ENCODE measurements at places on chromosomes 11 and 22. TPM values are rescaled to one million over a fixed set of nuclear protein-coding genes. Genes with fewer than 3 reads are reported as not detected.

Gene C11orf65
- 0.84 TPM for total RNA-seq

Gene CYP2D6
- 0.39 TPM for total RNA-seq

Gene OR52I1
- not detected for total RNA-seq

Gene ADM
- 420 TPM for total RNA-seq

Gene TSPAN18
- 13.1 TPM for total RNA-seq

Gene CEP57
- 51.4 TPM for total RNA-seq

Gene GRM5
- total RNA-seq, result under 0.01 TPM

Gene HIPK3
- 302 TPM for total RNA-seq

Gene KRTAP5-2
- not detected for total RNA-seq

DNA sequence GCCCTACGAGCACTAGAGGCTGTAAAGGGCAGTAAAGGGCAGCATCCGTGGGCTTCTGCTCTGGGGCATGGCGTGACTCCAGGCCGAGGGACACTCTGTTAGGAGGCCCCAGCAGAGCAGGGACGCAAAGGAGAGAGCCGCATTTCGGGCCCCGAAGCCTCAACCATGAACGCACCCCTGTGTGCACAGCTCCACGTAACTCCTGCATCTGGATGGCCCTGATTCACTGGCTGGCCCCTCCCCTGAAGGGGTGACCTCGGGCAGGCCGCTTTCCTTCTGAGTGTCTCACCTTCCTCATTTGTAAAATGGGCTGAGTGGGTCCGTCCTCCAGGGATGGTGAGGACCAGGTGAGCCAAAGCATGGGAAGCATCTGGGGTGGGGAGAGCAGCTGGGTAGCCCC, 13.6 kb downstream of the SHISAL1 start:
- H3K4me1 ChIP-seq, result no peaks in the 10 kb centered on the region
- no peak for DNase-seq
- H3K36me3 ChIP-seq, result no peaks in the 10 kb centered on the region
- H3K27me3 ChIP-seq, result no peaks in the 10 kb centered on the region

DNA sequence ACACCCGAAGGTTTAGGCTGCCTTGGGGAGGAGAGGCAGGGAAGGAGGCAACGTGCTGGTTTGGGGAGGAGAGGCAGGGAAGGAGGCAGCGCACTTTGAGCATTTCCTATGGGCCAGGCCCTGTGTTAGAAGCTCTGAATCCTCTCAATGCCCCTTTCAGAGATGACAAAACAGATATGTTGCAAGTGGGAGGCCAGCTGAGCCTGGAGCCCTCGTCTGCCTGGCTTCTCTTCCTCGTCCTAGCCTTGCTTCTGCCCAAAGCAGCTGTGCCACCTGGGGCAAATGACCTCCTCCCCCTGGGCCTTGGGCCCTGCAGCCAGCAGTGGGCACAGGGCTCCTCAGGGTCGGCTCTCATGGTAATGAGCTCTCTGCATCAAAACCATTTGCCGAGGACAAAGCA, 15.3 kb upstream of the LRRC32 start:
- H3K4me3 ChIP-seq, result no peak overlapping the region
- no peaks in the 10 kb centered on the region for H3K36me3 ChIP-seq
- no peak for DNase-seq
- H3K27me3 ChIP-seq, result no peaks in the 10 kb centered on the region
- H3K4me1 ChIP-seq, result no peaks in the 10 kb centered on the region

GRCh38 chr22:44380756-44381486, 68.2 kb upstream of the SHISAL1 start:
- H3K36me3 ChIP-seq, result no peaks in the 10 kb centered on the region
- no peak for DNase-seq
- H3K4me3 ChIP-seq, result no peak overlapping the region
- H3K27ac ChIP-seq, result no peak overlapping the region
- H3K4me1 ChIP-seq, result no peaks in the 10 kb centered on the region

- DNase-seq, result no peak
- H3K4me3 ChIP-seq, result no peak overlapping the region
- H3K27ac ChIP-seq, result peak overlapping the region; percentile 69
- no peaks in the 10 kb centered on the region for H3K4me1 ChIP-seq
These were observed 49.2 kb upstream of the TIMP3 start for GRCh38 chr22:32752326-32752725.

DNA sequence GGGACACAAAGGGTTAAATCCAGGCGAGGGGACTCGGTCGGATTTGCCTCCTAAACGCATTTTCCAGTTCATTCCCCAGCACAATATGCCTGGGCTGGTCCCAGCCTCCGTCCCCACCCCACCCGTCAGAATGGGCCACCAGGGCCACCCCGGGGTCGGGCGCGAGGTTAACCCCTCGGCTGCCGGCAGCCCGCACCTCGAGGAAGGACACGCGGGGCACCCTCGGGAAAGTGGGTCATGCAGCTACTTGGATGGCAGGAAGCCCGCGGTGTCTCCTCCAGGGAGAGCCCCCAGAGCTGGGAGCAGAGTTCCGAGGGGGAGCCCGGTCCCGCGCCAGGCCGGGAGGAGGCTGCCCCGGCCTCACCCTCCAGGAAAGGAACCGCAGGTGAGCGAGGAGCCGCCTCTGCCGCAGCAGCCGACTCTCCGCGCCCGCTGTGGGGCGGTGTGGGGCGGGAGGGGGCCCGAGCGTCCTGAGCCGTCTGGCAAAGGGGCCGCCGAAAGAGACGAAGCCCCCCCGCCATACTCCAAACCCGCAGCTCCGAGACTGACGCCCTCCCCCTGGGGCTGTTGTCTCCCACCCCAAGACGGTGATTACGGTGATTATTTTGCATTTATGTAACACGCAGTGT, 1.4 kb downstream of the NECTIN1 start:
- H3K36me3 ChIP-seq, result no peaks in the 10 kb centered on the region
- H3K4me3 ChIP-seq, result peak overlapping the region; percentile 86
- H3K27ac ChIP-seq, result peak overlapping the region; percentile 91
- peaks cover 20% of the 10 kb centered on the region for H3K4me1 ChIP-seq

DNA sequence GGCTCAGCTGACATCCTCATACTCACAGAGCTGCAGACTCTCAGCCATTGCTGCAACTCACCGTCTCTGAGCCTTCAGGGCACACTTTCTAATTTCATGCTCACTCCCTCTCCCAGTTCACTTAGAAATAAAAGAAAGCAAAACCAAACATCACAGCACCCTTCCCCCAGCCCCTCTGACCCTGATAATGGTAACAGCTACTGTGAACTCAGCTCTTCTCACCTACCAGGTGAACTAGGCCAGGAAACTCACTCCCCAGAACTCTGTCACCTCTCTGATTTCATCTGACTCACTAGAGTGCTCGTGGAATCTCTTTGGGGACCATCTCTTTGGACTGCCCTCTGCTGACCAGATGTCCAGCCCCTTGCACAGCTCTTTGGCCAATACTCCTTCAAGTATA, 14.5 kb upstream of the PARVA start:
- no peaks in the 10 kb centered on the region for H3K27me3 ChIP-seq
- H3K36me3 ChIP-seq, result no peaks in the 10 kb centered on the region
- no peaks in the 10 kb centered on the region for H3K4me1 ChIP-seq

DNA sequence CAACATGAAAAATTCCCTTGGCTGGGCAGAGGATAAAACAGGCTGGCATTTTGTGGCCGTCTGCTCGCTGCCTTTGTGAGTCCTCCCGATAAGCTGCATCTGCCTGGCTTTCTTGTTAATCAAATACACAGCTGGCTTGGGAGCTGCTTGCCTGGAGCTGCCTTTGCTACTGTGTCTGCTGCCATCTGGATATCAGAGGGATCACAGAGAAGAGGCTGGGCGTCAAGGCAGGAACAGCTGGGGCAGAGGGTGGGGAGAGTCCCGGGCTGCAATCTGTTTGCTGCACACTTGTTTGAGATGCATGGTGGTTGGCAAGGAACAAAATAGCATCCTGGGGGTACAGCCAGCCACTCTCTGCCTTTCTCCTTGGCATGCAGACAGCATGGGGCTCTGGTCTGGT, 36.0 kb downstream of the COMMD9 start:
- no peaks in the 10 kb centered on the region for H3K27me3 ChIP-seq
- no peak overlapping the region for H3K27ac ChIP-seq
- no peaks in the 10 kb centered on the region for H3K4me1 ChIP-seq
- no peak overlapping the region for H3K4me3 ChIP-seq
- H3K36me3 ChIP-seq, result no peaks in the 10 kb centered on the region
- DNase-seq, result no peak

DNA sequence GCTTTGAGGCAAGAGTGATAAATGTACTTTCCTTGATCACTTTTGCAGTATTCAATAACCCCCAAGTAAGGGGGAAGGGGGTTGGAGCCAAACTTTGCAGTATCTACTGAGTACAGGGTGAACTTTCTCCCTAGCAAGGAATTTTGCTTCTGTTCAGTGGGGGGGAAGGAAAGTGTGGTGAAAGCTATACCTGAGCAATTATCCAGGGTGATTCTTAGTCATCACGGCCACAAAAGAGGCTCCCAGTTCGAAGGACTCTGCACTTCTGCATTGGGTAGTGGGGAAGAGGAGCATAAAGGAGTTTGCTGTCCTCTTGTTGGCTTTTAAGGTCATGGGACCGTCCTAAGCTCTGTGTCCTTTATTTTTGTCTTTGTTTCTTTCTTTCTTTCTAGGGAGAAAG, 346.5 kb upstream of the SYN3 start:
- H3K4me1 ChIP-seq, result no peaks in the 10 kb centered on the region
- no peaks in the 10 kb centered on the region for H3K36me3 ChIP-seq
- no peak for DNase-seq
- no peak overlapping the region for H3K4me3 ChIP-seq
- no peaks in the 10 kb centered on the region for H3K27me3 ChIP-seq

DNA sequence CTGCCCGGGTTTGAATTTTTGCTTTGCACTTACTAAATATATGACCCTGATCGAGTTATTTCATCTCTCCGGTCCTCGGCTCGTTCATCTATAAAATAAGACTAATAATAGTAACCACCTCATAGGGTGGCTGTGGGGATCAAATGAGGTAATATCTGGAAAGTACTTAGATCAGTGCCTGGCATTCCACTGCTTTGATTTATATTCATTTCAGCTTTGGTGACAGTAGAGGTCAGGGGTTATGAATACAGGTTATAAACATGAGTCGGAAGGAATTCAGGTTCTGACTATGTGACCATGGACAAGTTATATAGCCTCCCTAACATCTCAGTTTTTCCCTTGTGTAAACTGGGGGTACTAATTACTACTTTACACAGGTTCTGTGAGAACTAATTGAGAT, 2.9 kb upstream of the TEAD1 start:
- no peak for DNase-seq
- H3K36me3 ChIP-seq, result no peaks in the 10 kb centered on the region
- no peaks in the 10 kb centered on the region for H3K27me3 ChIP-seq

DNA sequence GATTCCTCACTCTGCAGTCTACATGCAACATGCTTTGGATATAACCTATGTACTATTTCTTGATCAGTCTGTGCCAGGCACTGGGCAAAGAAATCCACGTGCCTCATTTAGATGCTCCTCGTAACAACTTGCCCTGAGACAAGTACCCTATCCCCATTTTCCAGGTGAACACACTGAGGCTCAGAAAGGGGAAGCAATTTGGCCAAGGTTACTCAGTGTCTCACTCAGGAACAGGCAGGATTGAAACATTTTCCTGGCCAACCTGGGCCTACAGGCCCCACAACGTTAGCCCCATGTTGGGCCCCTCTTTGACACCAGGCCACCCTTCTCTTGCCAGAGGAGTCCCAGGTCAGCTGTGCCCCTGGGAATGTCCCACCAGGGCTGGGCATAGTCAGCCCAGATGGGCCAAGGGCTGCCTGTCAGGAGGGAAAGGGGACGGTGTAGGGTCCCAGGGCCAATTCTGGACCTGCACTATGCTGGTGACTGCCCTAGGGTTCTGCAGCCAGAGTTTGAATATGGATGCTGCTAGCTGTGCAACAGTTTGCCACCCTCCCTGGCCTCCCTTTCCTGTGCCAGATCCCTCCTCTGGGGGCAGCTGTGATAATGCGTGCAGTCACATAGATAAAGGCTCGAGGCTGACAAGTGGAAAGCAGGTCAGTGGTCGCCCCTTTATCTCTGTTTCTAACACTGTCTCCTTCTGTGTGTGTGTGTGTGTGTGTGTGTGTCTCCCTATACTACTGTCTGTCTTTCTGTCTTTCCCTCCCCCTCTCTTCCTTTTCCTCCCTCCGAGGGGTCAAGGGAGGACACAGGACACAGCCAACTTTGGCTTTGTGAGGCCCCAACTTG, 10.4 kb upstream of the EMID1 start:
- no peak overlapping the region for H3K27ac ChIP-seq
- H3K27me3 ChIP-seq, result no peaks in the 10 kb centered on the region
- no peaks in the 10 kb centered on the region for H3K36me3 ChIP-seq
- DNase-seq, result no peak
- no peaks in the 10 kb centered on the region for H3K4me1 ChIP-seq

- no peak overlapping the region for H3K27ac ChIP-seq
- H3K4me3 ChIP-seq, result no peak overlapping the region
- no peaks in the 10 kb centered on the region for H3K36me3 ChIP-seq
- no peaks in the 10 kb centered on the region for H3K4me1 ChIP-seq
- DNase-seq, result no peak
- no peaks in the 10 kb centered on the region for H3K27me3 ChIP-seq
These were observed 23.7 kb downstream of the SCN4B start for GRCh38 chr11:118128721-118129470.

DNA sequence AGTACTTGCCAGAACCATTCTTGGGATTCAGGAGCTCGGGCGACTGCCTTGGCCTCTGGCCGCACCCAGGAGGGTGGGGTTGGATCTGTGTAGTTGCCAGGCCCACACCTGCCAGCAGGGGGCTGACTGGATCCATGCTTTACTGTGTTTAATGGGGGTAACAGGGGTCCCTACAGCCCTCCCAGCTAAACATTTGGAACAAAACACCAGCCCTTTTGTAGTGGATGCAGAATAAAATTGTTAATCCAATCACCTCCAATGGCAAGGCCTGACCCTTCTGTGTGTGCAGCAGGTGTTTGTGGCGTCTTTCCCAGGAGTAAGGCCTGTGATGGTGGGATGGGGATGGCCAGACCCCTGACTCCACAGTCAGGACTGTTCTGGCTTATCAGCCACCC, 22.5 kb downstream of the SUN2 start:
- H3K27me3 ChIP-seq, result no peaks in the 10 kb centered on the region
- H3K4me3 ChIP-seq, result no peak overlapping the region
- H3K27ac ChIP-seq, result peak overlapping the region; percentile 77
- H3K4me1 ChIP-seq, result peaks cover 46% of the 10 kb centered on the region

GRCh38 chr11:46422588-46422987, 31.0 kb upstream of the CHRM4 start:
- H3K27ac ChIP-seq, result no peak overlapping the region
- H3K4me3 ChIP-seq, result no peak overlapping the region
- H3K36me3 ChIP-seq, result peaks cover 72% of the 10 kb centered on the region

GRCh38 chr11:100715165-100715761, 28.2 kb downstream of the ARHGAP42 start:
- no peak for DNase-seq
- H3K27ac ChIP-seq, result peak overlapping the region; percentile 47
- no peaks in the 10 kb centered on the region for H3K36me3 ChIP-seq

DNA sequence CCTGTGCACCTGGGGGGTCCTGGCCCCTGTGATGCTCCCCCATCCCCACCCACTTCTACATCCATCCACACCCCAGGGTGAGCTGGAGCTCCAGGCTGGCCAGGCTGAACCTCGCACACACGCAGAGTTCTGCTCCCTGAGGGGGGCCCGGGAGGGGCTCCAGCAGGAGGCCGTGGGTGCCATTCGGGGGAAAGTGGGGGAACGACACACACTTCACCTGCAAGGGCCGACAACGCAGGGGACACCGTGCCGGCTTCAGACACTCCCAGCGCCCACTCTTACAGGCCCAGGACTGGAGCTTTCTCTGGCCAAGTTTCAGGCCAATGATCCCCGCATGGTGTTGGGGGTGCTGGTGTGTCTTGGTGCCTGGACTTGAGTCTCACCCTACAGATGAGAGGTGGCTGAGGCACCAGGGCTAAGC, 20.0 kb upstream of the TALDO1 start:
- no peaks in the 10 kb centered on the region for H3K36me3 ChIP-seq
- H3K27me3 ChIP-seq, result peaks cover 25% of the 10 kb centered on the region
- H3K4me1 ChIP-seq, result no peaks in the 10 kb centered on the region
- peak overlapping the region; percentile 92 for H3K27ac ChIP-seq

- DNase-seq, result peak; percentile 68
- peak within 1 kb of the TSS; percentile 83 for H3K4me3 ChIP-seq
- no peaks in the 10 kb centered on the region for H3K27me3 ChIP-seq
- H3K4me1 ChIP-seq, result peaks cover 22% of the 10 kb centered on the region
- no peaks in the 10 kb centered on the region for H3K36me3 ChIP-seq
These were observed at the start of gene SBF2 for GRCh38 chr11:10293423-10294289. Gene SBF2, minus strand, starts transcription at chr11:10294219. Its CDS starts 150 bp downstream, at chr11:10294069.
